Stimulated activated CD8-positive, alpha-beta memory T cell treated with anti-CD3 and anti-CD28 coated beads, Interleukin-4, amount 100 ng/mL, for 1 hour (primary cell): ENCODE measurements at places on chromosomes 5 and 9.

DNA sequence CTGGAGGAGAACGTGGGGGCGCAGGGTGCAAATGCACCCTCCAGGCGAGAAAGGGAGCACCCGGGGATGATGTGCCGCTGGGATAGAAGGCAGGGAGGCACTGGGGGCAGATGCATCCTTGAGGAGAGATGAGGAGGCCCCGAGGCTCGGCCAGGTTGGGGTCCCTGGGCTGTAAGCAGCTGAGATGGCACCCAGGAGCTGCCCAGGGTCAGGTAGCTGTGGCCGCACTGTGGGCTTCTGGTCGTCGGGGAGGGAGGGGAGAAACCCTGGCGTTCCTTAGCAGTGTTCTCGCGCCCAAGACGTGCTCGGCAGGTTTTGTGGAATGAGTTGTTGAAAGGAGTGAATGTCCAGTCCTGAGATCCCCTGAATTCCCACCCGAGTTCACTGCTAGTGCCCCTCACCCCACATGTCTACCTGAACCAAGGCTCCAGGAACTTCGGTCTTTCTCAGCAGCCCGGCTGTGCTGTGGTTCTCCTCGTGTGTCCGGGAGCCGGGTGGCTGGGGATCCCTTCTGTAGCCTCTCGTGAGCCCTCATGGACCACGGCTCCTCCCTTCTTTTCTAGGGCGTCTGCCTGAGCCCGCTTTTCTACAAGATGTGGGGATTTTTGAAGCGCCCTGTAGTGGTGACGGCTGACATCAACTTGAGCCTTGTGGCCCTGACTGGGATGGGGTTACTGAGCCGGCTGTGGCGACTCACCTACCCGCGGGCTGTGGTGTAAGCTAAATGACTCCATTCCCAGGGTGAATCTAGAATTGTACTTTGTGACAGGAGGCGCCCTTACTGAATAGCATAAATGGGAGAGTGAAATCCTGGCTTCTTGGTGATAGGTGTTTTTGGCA, 1.1 kb downstream of the POMT1 start:
- DNase-seq, result peak; percentile 9

DNA sequence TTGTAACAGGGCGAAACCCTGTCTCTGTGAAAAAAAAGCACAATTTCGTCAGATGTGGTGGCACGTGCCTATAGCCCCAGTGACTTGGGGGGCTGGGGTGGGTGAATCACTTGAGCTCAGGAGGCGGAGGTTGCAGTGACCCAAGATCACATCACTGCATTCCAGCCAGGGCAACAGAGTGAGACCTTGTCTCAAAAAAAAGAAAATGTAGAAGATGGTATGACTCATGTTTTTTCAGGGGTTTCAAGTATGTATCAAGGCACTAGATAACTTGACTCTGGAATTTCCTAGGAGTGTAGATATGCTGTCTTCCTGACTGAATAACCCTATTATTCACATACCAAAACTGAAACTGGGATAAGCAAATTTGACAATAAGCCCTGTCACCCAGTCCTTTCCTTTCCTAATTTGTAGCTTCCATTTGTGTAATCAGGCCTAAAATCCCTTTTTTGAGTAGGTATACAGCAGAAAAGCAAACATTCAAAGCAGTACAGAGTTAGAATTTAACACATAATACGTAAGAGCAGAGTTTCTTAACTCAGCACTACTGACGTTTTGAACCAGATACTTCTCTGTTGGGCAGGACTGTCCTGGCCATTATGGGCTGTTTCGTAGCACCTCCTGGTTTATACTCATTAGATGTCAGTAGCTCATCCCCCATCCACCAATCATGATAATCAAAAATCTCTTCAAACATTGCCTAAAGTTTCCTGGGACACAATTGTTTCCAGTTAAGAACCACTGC, 17.3 kb upstream of the ANKRD18B start:
- no peak for DNase-seq

- DNase-seq, result no peak
These were observed 42.3 kb downstream of the EBF1 start for GRCh38 chr5:159057426-159057825.

- no peak for DNase-seq
These were observed 209.1 kb upstream of the KCNN2 start for GRCh38 chr5:114152656-114153360.

DNA sequence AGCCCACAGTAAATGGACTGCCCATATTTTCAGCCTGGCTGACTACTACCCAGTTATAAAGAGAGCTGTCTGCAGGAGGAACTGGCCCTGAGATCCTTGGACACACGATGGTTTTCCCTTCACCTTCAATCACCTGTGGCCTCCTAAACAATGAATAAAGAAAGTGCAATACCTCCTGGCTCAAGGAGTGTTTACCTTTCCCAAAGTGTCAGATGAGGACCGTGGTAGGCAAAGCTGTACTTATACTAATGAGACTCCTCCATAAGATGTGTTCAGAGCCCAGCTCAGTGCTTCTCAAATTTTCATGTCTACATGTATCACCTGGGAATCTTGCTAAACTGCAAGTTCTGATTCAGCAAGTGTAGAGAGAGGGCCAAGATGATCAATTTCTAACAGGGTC, 284.5 kb upstream of the VLDLR start:
- no peak for DNase-seq

DNA sequence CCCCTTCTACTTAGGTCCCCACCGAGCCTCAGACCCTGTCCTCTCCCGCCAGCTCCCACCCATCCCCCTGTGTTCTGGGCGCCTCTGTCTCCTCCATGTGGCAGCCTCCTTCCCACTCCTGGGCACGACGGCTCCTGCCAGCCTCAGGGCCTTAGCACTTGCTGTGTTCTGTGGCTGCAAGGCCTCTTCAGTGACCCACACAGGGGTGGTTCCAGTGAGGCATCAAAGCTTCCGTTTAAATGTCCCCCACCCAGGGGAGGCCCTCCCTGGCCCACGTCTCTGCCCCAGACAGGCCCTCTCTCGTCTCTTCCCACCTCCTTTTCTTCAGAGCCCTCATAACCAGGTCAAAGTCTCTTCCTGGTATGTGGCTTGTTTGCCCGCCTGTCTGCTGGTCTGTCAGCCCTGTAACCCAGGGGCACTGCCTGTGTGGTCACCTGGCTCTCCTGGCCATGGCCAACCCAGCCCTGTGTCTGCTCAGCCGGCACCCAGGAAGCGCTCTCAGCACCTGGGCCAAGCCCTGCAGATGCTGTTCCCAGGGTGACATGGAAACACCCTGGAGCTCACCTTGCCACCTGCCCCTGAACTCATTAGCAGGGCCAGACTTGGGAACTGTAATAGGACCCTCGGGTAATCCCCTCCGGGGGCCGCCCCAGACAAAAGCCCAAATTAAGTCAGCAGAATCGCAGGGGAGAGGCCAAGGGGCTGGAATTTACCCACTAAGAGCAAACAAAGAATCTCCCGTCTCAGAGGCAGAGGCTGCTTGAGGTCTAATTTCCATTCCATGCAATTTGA, 33.7 kb downstream of the LHX3 start:
- no peak for DNase-seq
